COR-L47 (cell line): ENCODE measurements at places on chromosomes 3 and 15.

DNA sequence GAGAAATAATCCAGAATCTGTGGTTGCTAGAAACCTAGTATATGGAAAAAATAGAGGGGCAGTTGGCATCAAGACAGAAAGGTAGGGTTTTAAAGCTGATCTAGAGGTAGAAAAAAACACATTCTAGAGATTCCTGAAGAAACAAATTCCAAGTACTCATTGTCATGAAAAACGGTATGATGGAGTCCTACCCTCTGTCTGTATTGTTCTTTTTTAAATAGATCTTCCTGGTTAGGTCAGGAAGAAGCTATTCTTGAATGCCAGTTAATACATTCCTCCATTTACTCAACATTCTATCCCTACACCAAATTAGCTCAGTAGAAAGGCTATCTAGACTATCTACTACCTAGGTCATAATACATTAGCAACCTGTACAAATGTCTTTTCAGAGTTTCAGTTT lies 364.7 kb downstream of the FHIT start:
- DNase-seq: no peak

GRCh38 chr15:101639667-101640066 lies 12.5 kb downstream of the TM2D3 start:
- peak; percentile 55 for DNase-seq

DNA sequence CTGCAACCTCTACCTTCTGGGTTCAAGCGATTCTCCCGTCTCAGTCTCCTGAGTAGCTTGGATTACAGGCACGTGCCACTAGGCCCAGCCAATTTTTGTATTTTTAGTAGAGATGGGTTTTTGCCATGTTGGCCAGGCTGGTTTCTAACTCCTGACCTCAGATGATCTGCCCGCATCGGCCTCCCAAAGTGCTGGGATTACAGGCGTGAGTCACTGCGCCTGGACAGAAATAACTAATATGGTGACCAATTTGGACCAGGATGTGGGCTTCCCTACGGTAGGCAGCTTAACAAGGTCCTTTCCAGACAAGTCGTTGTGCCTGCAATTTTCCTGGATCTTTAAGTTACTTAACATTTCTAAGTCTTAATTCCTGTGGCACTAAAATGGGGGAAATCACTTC lies 14.8 kb downstream of the WDR53 start:
- no peak for DNase-seq

DNA sequence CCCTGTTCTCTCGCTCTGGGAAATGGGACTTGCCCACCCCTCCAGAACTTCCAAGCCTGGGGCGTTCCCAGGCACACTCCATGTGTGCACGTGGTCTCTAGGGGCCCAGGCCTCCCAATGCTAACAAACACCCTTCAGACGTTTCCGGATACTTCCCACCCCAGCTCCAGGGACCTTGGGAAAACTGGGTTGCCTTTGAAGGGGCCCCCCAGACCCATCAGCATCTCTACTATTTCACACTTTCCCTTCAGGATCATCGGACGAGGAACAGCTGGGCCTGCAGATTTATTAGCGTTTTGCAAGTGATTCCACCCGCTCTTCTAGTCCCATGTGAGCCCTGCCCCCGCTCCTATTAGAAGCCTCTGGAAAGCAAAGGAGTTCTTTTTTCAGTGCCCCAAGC lies 63.2 kb downstream of the MAGEF1 start:
- DNase-seq: no peak

- DNase-seq: no peak
Observed at GRCh38 chr3:152258448-152259393, 10.0 kb upstream of the MBNL1 start.

DNA sequence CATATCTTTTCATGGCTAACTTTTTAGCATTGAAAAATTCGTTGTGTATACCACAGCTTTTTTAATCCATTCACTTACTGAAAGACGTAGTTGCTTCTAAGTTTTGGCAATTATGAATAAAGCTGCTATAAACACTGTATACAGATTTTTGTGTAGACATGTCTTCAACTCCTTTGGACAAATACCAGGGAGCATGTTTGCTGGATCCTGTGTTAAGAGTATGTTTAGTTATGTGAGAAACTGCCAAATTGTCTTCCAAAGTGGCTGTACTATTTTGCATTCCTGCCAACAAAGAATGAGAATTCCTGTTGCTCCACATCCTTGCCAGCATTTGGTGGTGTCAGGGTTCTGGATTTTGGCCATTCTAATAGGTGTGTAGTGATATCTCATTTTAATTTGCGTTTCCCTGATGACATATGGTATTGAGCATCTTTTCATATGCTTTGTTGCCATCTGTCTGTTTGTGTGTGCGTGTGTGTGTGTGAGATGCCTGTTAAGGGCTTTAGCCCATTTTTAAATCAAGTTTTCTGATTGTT lies 87.5 kb downstream of the TNFAIP8L3 start:
- DNase-seq: no peak

GRCh38 chr15:40150163-40150925 lies 10.5 kb upstream of the BUB1B start:
- DNase-seq: peak; percentile 75

GRCh38 chr3:101796077-101796680 lies 17.2 kb downstream of the NXPE3 start:
- DNase-seq: no peak

DNA sequence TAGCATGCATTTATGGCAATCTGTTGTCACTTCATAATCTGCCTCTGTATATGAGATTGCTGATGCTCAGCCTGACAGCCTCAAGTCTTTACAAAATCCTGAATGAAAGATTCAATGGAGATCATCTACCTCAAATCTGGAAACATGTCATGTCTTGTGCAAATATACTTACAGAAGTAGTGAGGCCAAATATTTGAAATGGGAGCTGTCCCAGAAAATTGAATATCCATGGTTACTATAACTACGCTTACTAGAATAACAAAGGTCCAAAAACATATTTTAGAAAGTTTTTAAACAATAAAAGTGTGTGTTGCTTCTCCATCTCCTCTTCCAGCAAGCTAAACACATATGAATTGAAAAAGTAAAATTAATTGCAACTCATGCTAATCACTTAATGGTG lies 133.2 kb upstream of the DPH6 start:
- DNase-seq: no peak

DNA sequence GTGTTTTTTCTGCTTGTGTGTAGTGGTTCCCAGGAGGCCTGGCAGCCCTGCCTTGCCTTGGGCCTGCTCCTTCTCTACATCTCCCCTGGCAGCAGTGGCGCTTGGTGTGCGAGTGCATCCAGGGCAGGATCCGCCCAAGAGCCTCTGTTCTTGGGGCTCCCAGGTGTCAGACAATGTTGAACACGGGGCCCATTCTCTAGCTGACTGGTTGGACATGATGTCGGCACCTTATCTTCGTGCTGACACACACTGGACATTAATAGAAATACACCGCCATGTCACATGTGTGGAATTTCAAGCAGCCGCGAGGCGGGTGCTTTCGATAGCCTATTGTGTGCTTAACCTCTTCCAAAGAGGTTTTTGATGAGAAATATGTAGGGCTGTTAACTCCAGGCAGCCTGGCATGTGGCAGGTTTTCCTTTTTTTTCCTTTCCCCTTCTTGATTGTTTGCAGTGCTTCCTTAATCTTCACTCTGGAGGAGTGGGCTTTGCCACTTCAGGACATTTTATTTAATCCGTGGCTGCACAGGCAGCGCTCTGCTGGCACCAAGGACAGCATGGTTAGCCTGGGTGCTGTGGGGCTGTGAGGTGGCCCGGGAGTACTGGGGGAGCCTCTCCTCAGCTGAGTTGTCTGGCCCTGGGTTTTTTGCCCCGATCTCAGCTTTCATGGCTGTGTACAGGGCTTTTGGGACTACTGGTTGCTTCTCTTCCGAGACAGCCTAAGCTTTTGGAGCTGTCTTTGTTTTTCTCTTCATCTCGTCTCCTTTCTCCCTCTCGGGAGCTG lies 42.5 kb downstream of the CHCHD6 start:
- no peak for DNase-seq

GRCh38 chr15:55897560-55898336 lies 95.7 kb downstream of the NEDD4 start:
- DNase-seq: no peak

DNA sequence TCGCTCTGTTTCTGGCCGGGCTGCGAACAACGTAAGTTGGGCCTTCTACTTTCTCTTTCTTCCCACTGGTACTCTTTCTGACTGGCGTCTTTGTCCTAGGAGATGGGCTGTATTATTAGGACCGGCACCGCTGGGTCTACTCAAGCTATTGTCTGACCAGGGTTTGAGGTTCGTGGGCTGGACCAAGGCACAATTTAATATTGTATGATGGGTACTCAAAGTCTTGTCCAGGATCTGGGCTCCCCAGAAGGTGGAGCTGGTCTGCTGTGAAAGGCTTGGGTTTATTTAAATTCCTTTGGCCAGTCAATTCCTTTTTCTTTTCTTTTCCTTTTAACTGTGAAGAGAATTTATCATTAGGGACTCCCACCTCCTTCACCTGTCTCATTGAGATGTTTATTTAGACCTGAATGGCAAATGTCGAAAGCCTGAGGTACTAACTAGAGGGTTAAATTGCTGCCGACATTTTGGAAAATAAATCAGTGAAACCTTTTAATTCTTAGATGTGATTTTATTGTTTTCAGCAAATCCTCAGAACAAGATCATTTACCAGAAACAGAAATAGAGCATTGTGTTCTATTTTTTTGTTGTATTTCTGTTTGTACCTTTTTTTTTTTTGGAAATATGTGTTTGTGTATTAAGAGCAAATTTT lies 410 bp downstream of the LRRC49 start:
- DNase-seq: peak; percentile 75

DNA sequence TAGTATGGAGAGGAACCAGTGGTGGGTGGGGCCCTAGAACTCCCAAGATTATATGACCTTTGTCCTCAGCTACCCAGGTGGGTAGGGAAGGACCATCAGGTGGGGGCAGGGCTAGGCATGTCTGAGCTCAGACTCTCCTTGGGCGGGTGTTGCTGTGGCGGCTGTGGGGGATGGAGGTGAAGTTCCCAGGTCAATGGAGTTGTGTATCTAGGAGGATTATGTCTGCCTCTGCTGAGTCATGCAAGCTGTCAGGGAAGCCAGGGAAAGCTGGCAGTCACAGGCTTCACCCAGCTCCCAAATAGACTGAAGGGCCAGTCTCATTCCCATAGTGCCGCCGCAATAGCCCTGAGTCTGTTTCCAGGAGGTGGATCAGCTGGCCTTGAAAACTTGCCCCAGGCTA lies 139.7 kb upstream of the CFAP20DC start:
- DNase-seq: no peak

- DNase-seq: peak; percentile 82
Observed at GRCh38 chr3:58608648-58609047, 31.5 kb upstream of the FAM107A start.

GRCh38 chr3:194736896-194737600 lies 51.4 kb downstream of the FAM43A start:
- no peak for DNase-seq

DNA sequence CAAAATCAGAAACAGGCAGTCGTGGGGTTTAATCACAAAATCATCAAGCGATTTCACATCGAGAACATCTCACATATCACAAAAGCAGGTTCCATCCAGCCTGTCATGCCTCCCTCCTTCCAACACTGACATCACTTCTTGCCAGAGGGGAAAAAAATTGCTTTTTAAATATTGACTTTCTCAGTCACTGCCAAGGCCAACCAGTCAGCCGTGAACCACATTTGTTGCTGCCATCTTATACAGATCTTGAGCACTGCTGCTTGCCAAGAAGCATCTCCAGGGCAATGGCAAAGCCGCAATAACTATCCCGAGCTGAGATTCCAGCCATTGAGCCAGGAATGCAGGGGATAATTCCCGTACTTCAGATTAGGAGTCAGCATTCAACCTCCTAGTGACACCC lies 174.6 kb downstream of the ANXA2 start:
- DNase-seq: peak; percentile 71

DNA sequence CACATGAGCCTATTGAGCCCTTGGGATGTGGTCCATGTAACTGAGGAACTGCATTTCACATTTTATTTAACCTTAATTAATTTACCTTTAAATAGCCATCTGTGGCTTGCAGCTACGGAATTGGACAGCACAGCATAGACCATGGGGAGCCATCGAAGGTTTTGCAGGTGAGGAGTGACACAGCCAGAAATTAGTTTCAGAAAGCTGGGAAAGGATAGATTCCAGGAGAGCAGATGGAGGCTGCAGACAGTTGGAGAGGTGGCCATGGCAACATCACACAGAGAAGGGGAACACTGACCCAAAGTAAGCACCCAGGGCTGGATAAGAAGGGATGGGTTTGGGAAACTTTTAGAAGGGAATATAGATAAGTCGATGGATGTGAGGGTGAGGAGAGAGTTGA lies 100.1 kb upstream of the SLC6A11 start:
- no peak for DNase-seq

GRCh38 chr3:194676471-194676870 lies 4.5 kb upstream of the LSG1 start:
- no peak for DNase-seq

- no peak for DNase-seq
Observed at GRCh38 chr3:48759071-48759470, 42.0 kb upstream of the IP6K2 start.

GRCh38 chr15:80173022-80173759 lies 20.4 kb downstream of the FAH start:
- peak; percentile 70 for DNase-seq

- no peak for DNase-seq
Observed at GRCh38 chr3:162142511-162142910, 645.9 kb downstream of the OTOL1 start.

DNA sequence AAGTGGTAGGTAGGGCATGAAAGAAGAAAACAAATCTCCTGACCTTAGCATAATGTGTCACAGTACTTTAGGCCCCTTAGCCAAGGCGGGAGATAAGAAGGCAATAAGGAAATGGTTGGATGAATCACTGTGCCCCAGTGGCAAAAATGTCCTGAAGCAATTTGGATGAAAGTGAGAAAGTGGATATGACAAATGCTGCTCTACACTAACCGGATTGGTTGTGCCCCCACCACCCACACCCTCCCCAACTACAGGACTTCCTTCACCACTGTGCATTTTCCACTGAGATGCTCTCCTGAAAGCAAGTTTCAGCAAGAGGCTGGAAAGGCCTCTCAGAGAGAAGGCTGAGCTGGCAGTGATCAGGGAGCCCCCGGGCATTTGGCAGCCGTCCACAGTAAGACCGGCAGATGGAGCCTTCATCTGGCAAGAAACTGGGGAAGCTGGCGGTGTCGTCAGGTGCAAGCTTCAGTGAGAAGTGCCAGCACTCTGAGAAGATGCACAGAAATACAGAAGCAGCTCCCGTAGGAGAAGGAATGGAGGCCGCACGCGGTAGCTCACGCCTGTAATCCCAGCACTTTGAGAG lies 63.8 kb downstream of the ATP1B3 start:
- peak; percentile 90 for DNase-seq

- no peak for DNase-seq
Observed at GRCh38 chr3:169660709-169661360, 2.7 kb downstream of the MECOM start.
